Activated naive CD4-positive, alpha-beta T cell treated with anti-CD3 and anti-CD28 coated beads, Interleukin-2, amount 10 ng/mL, durations not matched to agents 7 days and 5 days (primary cell): ENCODE measurements at places on chromosomes 13 and 19.

DNA sequence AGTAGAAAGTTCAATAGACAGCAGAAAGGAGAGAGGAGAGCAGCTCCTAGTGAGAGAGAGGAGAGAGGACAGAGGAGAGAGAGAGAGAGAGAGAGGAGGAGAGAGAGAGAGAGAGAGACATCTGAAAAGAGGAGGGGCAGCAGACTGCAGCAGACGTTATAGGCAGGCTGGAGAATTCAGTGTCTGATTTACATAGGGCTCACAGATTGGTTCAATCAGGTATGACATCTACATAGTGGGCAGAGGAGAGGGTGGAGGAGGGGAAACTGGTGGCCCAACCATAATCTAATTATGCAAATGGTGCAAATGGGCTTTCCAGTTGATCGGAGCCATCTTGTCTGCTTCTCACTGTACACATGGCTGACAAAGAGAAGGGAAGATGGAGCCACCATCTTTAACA, 221.3 kb upstream of the TRPC4 start:
- no peak overlapping the region for H3K4me3 ChIP-seq
- no peaks in the 10 kb centered on the region for H3K4me1 ChIP-seq
- no peaks in the 10 kb centered on the region for H3K36me3 ChIP-seq

DNA sequence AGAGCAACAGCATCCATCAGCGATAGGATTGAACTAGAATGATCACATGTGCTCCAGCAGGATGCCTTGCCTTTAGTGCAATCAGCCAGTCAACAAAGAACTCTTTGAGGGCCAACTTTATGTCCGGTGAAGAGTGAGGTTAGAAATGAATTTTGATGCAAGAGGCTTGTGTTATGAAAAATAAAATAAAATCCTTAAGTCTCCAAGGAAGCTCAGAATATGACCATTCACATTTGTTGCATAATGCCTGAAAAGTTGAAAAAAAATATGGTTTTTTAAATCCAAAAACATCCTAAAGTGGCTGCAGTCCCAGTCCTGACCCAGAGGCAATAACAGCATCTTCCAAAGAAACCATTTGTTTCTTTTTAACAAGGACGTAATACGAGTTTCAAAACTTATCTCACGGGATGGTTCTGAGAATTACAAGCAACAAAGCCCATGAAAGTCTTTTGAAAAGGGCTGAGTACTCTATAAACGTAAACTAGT, 61.3 kb downstream of the DCLK1 start:
- H3K4me1 ChIP-seq: no peaks in the 10 kb centered on the region
- H3K27ac ChIP-seq: no peak overlapping the region
- no peak overlapping the region for H3K4me3 ChIP-seq
- no peak for DNase-seq
- H3K36me3 ChIP-seq: no peaks in the 10 kb centered on the region
- H3K27me3 ChIP-seq: no peaks in the 10 kb centered on the region

DNA sequence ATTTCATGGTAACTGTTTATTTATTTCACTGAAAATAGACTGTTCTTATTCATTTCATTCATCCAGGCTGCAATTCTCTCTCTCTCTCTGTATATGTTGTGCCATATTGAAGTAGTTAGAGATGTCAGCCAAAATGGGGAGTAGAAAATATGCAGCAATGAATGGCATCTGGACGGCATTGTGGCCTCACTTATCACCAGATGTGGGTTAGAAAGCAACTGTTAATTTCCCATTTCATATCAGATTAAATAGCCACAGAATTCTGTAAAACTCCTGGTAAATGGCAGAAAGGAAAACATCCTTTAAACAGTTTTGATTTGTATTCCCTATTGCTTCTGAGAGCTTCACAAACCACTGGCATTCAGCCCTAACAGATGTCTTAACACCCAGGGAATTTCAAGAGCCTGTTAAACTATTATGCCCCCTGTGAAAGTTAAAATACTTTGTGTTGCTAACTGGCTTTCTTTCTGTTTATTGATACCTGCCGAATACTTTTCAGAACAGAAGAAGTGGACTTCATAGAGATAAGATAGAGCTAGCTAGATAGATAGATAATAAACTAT, 1763.3 kb upstream of the MIR17HG start:
- H3K27ac ChIP-seq: no peak overlapping the region
- no peaks in the 10 kb centered on the region for H3K36me3 ChIP-seq
- no peaks in the 10 kb centered on the region for H3K27me3 ChIP-seq
- no peak for DNase-seq
- H3K4me1 ChIP-seq: no peaks in the 10 kb centered on the region
- no peak overlapping the region for H3K4me3 ChIP-seq

GRCh38 chr19:58305932-58306323, 751 bp downstream of the ERVK3-1 start:
- peak overlapping the region; percentile 93 for H3K4me3 ChIP-seq
- H3K36me3 ChIP-seq: peaks cover 77% of the 10 kb centered on the region
- H3K27ac ChIP-seq: peak overlapping the region; percentile 98
- DNase-seq: no peak
- H3K27me3 ChIP-seq: no peaks in the 10 kb centered on the region

DNA sequence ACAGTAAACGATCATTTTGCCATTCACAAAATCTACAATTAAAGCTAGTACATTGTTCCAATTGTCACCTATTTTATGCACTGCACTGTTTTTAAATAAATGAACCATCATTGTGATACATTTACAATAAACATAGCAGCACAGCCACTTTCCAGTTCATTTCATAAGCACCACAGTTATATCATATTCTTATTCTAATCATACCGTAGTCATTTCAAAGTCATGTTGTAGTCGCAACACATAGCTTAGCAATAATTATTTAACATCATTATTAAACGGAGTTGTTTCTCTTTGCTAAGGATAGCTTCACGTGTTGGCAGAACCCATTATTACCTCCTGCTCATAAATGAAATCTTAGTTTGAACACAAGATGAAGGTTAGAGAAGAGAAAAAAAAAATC, 2.2 kb upstream of the PCDH9 start:
- no peak overlapping the region for H3K27ac ChIP-seq
- no peak for DNase-seq
- H3K4me1 ChIP-seq: peaks cover 7% of the 10 kb centered on the region
- H3K27me3 ChIP-seq: no peaks in the 10 kb centered on the region
- H3K4me3 ChIP-seq: no peak overlapping the region
- H3K36me3 ChIP-seq: no peaks in the 10 kb centered on the region

GRCh38 chr13:74867460-74867859, 614.5 kb downstream of the TBC1D4 start:
- no peaks in the 10 kb centered on the region for H3K4me1 ChIP-seq
- H3K36me3 ChIP-seq: no peaks in the 10 kb centered on the region
- H3K27me3 ChIP-seq: no peaks in the 10 kb centered on the region
- no peak for DNase-seq
- H3K4me3 ChIP-seq: no peak overlapping the region

GRCh38 chr19:16917401-16917800, 28.6 kb downstream of the F2RL3 start:
- H3K27ac ChIP-seq: no peak overlapping the region
- H3K27me3 ChIP-seq: peaks cover 8% of the 10 kb centered on the region
- H3K4me1 ChIP-seq: no peaks in the 10 kb centered on the region
- peaks cover 4% of the 10 kb centered on the region for H3K36me3 ChIP-seq

GRCh38 chr19:4456476-4456842, 1.1 kb downstream of the UBXN6 start:
- H3K27ac ChIP-seq: peak overlapping the region; percentile 83
- H3K4me1 ChIP-seq: peaks cover 21% of the 10 kb centered on the region
- no peak for DNase-seq

- peaks cover 46% of the 10 kb centered on the region for H3K36me3 ChIP-seq
- peaks cover 69% of the 10 kb centered on the region for H3K4me1 ChIP-seq
- H3K4me3 ChIP-seq: peak overlapping the region; percentile 94
- peak overlapping the region; percentile 95 for H3K27ac ChIP-seq
Observed at GRCh38 chr19:35002037-35002535, 2.0 kb downstream of the GRAMD1A start.

DNA sequence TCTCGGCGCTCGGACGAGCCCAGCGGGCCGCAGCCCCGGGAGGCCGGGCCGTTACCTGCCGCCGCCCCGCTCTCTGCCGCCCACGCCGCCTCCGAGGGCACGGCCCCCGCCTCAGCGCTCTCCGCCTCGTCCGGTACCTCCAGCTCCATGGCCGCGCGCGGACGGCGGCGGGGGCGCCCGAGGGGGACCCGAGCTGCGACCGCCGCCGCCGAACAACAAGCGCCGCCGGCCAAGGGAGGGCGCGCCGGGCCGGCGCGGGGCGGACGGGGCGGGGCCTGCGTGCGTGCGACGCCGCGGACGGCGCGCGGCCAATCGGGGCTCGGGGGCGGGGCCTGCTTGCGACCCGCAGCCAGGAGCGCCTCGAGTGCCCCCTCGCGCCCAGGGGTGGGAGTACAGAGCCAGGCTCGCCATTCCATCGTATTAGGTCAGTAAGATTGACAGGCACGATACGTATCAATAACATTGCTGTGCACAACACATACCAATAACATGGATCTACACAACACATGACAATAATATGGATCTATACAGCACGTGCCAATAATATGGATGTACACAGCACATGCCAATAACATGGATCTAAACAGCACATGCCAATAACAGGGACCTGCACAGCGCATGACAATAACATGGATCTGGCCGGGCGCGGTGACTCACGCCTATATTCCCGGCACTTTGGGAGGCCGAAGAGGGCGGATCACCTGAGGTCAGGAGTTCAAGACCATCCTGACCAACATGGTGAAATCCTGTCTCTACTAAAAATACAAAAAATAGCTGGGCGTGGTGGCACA, at the start of gene PIP5K1C:
Gene PIP5K1C, minus strand, starts transcription at position 227 of the 791 bp plus-strand sequence. Its CDS starts 78 bp downstream, at position 149.
- peaks cover 10% of the 10 kb centered on the region for H3K27me3 ChIP-seq
- peaks cover 19% of the 10 kb centered on the region for H3K4me1 ChIP-seq
- peaks cover 2% of the 10 kb centered on the region for H3K36me3 ChIP-seq
- peak within 1 kb of the TSS; percentile 83 for H3K27ac ChIP-seq
- peak within 1 kb of the TSS; percentile 92 for H3K4me3 ChIP-seq
- DNase-seq: peak; percentile 93

GRCh38 chr19:15584541-15585115, 30.4 kb upstream of the CYP4F8 start:
- DNase-seq: peak; percentile 88
- H3K27me3 ChIP-seq: peaks cover 43% of the 10 kb centered on the region

- H3K4me3 ChIP-seq: no peak overlapping the region
- H3K27ac ChIP-seq: no peak overlapping the region
- no peaks in the 10 kb centered on the region for H3K36me3 ChIP-seq
Observed at GRCh38 chr13:22126433-22127021, 455.7 kb downstream of the FGF9 start.

- no peak for DNase-seq
- H3K27ac ChIP-seq: no peak overlapping the region
Observed at GRCh38 chr13:31950111-31950815, 81.3 kb upstream of the FRY start.

GRCh38 chr13:102033857-102034331, 368.0 kb downstream of the FGF14 start:
- H3K27me3 ChIP-seq: no peaks in the 10 kb centered on the region
- DNase-seq: no peak
- H3K4me1 ChIP-seq: no peaks in the 10 kb centered on the region
- H3K27ac ChIP-seq: no peak overlapping the region
- no peak overlapping the region for H3K4me3 ChIP-seq
- H3K36me3 ChIP-seq: no peaks in the 10 kb centered on the region

- no peak for DNase-seq
- H3K36me3 ChIP-seq: peaks cover 2% of the 10 kb centered on the region
- no peak overlapping the region for H3K4me3 ChIP-seq
- H3K27me3 ChIP-seq: no peaks in the 10 kb centered on the region
- no peak overlapping the region for H3K27ac ChIP-seq
Observed at GRCh38 chr13:40169476-40169875, 497.0 kb downstream of the FOXO1 start.
